ENCODE measurements at places on chromosomes 7 and 10.

DNA sequence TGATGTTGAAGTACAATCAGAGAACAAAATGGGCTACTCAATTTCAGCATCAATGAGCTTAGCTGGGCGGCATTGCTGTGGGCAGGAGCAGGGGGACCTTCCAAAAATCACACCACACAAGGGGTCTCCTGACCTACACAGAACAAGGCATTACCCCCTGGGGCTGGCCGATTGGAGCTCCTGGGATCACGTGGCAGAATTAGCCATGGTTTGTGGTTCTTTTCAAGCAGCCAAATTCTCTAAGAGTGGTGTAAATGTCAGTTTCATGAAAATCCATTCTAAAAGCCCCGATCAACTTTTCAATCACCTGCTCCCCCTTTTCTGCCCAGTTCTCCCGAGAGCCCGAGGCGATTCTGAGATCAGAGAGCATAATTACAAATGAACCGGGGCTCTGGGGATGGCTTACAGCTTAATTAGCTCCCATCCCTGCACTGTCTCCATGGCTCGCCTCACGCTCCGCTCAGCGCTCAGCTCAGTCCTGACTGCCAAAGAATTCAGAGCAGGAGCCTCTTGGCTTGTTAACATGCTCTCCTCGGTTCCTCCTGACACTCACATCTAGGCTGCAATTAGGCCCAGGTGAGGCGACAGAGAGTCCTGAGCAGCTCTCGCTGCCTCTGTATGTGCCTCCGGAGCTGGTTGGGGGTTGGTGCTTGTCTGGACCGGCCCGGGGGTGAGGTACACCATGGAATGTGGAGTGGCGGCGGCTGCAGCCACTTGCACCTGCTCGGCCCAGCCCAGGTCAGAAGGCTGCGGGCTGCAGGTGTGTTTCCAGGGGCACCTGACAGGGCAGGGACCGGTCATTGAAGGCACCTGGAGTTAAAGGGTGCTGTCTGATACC lies 111.8 kb downstream of the WDR11 start:
- no peak for DNase-seq

- DNase-seq, result no peak
Observed at GRCh38 chr10:34548466-34548865, 266.6 kb downstream of the PARD3 start.

GRCh38 chr10:35458500-35459448 lies 122.5 kb downstream of the CCNY start:
- DNase-seq, result no peak

GRCh38 chr7:158549176-158549615 lies 38.4 kb downstream of the PTPRN2 start:
- no peak for DNase-seq

- DNase-seq, result peak; percentile 10
Observed at GRCh38 chr7:85630904-85631600, 444.2 kb upstream of the SEMA3D start.

Measured in suppressor macrophage treated with lipopolysaccharide for 4 hours (primary cell).